ENCODE measurements at places on chromosomes 1 and 21.

DNA sequence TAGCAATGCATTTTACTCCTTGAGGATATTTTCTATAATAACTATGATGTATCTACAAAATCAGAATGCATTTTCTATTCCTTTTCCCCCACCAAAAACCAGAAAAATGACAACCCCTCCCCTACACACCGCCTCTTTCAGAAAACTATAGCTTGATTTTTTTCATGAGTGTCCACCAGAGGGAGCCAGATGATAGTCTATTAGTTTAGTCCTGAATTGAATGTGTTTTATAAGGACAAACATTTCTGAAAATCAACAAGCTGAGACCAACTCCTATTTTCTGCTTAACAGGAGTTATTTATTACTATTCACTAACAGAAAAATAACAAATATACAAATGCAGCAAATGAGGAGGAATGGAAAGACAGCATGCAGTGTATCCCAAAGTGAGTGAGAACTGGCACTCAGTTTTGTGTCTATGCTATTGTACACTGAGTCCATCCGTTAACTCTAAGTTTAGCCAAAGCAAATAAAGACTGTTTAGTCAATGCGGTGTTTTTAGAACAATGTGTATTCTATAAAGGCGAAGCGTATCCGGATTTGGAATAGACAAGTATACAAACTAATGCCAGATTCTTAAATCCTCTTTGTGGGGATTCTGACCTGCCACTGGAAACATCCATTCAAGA lies 182.6 kb downstream of the VAV3 start:
- H3K27me3 ChIP-seq = no peaks in the 10 kb centered on the region
- H3K27ac ChIP-seq = no peak overlapping the region
- no peak overlapping the region for H3K4me3 ChIP-seq
- no peaks in the 10 kb centered on the region for H3K4me1 ChIP-seq
- H3K36me3 ChIP-seq = no peaks in the 10 kb centered on the region

- no peak for DNase-seq
- H3K36me3 ChIP-seq = no peaks in the 10 kb centered on the region
- no peak overlapping the region for H3K27ac ChIP-seq
- H3K27me3 ChIP-seq = peaks cover 27% of the 10 kb centered on the region
Observed at GRCh38 chr1:242522996-242523718, 1.3 kb downstream of the PLD5 start.

DNA sequence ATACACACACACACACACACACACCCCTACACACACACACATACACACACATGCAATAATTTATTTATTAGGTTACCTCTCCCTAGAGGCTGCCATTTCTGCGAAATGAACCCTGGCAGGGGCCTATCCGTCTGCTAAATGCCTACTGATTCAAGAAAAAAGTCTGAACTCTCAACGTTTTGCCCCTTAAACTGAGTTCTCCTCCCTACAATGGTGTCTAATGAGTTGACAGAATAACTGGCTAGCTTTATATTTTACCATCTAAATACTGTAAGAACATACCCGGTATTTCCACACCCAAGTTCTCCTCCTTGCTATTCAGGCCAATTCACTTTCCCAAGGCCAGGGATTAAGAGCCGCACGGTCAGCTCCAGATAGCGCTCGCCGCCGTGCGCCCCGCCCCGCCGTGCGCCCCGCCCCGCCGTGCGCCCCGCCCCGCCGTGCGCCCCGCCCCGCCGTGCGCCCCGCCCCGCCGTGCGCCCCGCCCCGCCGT lies 339 bp upstream of the RNPC3 start:
- H3K36me3 ChIP-seq = no peaks in the 10 kb centered on the region
- H3K27me3 ChIP-seq = no peaks in the 10 kb centered on the region
- H3K4me3 ChIP-seq = no peak overlapping the region
- DNase-seq = no peak
- H3K27ac ChIP-seq = no peak overlapping the region

GRCh38 chr1:227759341-227760300 lies 24.4 kb downstream of the SNAP47 start:
- peaks cover 12% of the 10 kb centered on the region for H3K4me1 ChIP-seq
- no peaks in the 10 kb centered on the region for H3K27me3 ChIP-seq
- H3K36me3 ChIP-seq = no peaks in the 10 kb centered on the region
- H3K4me3 ChIP-seq = no peak overlapping the region
- no peak for DNase-seq
- H3K27ac ChIP-seq = no peak overlapping the region

DNA sequence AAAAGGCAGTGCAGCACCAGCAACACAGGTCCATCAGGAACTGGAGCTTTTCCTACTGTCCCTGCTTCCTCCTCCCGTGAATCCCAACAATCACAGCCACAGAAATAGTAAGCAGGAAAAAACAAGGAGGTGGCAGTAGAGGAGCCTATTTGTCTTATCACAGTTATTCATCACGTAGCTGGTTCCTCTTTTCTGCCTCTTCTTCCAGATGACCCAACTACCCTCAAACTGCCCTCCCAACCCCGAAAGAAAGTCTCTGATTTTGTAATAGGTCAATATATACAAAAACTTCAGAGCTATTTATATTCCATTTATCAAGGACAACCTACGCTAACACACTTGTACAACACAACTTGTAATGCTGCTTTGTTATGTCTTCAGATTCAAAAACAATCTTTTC lies 21.4 kb downstream of the GNB1 start:
- H3K4me3 ChIP-seq = no peak overlapping the region
- no peak for DNase-seq
- H3K27me3 ChIP-seq = no peaks in the 10 kb centered on the region
- peaks cover 9% of the 10 kb centered on the region for H3K4me1 ChIP-seq
- no peaks in the 10 kb centered on the region for H3K36me3 ChIP-seq
- H3K27ac ChIP-seq = no peak overlapping the region

GRCh38 chr1:15099441-15100120 lies 54.0 kb upstream of the TMEM51 start:
- no peaks in the 10 kb centered on the region for H3K36me3 ChIP-seq
- no peak overlapping the region for H3K4me3 ChIP-seq
- no peak for DNase-seq
- no peak overlapping the region for H3K27ac ChIP-seq

DNA sequence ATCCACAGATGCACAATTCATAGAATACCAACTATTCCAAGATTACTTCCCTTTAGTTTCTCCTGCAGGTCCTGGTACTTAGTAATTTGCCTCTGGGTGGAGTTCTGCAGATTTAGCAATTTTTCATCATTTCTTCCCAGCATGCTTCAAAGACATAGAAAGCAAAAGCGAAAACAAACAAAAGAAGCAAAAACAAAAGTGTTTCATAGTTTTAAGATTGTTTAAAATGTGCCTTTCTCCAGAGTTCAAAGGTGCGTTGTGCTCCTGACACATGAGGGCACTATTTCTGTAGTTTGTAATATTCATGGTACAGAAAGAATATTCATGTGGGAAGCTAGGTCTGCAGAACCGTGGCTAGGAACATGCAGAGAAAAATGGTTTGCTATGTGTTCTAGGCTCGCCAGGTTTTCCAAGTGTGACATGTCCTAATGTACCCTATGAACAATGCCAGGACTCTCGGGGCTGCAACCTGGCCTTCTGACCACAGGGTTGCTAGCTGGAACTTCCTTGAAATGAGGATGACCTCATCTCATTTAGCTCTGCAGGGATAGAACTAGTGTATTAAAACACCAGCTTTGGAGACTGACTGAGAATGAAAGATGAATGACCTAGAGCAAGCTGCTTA lies 30.0 kb upstream of the RCSD1 start:
- H3K36me3 ChIP-seq = no peaks in the 10 kb centered on the region
- H3K27ac ChIP-seq = no peak overlapping the region
- DNase-seq = peak; percentile 27
- no peak overlapping the region for H3K4me3 ChIP-seq

- H3K27ac ChIP-seq = peak overlapping the region; percentile 40
- peak overlapping the region; percentile 74 for H3K4me3 ChIP-seq
- DNase-seq = peak; percentile 42
Observed at GRCh38 chr1:158112994-158113758, 67.5 kb upstream of the CD1D start.

DNA sequence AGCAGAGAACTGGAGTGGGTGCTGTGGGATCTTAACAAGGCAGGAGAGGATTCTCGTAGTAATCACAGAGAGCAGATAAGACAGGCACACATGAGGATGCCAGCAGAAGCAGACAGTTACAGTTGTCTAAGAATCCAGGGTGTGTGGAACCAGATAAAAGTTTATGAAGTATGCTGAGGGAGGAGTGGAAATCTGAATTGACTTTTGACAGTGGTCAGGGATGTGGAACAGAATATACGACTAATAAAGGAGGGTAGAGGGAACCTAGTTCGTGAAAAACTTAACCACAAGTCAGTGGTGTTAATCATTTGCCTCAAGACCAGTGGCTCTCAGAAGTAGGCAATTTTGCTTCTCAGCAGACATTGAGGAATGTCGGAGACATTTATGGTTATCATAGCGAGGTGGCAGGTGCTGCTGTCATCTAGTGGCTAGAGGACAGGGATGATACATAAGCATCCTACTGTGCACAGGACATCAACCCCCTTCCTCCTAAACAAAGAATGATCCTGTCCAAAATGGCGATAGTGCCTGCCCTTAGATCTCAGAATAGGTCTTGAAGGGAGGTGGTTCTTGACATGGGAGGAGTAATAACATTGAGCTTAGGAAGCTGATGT lies 3.0 kb downstream of the LRRC8D start:
- H3K27ac ChIP-seq = no peak overlapping the region
- DNase-seq = no peak
- no peaks in the 10 kb centered on the region for H3K4me1 ChIP-seq
